ENCODE measurements at places on chromosomes 3 and 15. TPM values are rescaled to one million over a fixed set of nuclear protein-coding genes. Genes with fewer than 3 reads are reported as not detected.

The GNAT1 gene
- not detected for total RNA-seq

The RARB gene
- not detected for total RNA-seq

The PLIN1 gene
- 1.0 TPM for total RNA-seq

The PP2D1 gene
- not detected for total RNA-seq

The SIDT1 gene
- 44.1 TPM for total RNA-seq

The PSTPIP1 gene
- total RNA-seq: 161 TPM

The OR5K2 gene
- total RNA-seq: not detected

The FAM219B gene
- total RNA-seq: 49.6 TPM

Data from natural killer cell treated with Interleukin-12 subunit alpha and Interleukin-12 subunit beta and Interleukin-15 and Interleukin-18, amount 100 ng/mL, for 72 hours (primary cell).